ENCODE measurements at places on chromosomes 7 and 10. TPM values are rescaled to one million over a fixed set of nuclear protein-coding genes. Genes with fewer than 3 reads are reported as not detected.

DNA sequence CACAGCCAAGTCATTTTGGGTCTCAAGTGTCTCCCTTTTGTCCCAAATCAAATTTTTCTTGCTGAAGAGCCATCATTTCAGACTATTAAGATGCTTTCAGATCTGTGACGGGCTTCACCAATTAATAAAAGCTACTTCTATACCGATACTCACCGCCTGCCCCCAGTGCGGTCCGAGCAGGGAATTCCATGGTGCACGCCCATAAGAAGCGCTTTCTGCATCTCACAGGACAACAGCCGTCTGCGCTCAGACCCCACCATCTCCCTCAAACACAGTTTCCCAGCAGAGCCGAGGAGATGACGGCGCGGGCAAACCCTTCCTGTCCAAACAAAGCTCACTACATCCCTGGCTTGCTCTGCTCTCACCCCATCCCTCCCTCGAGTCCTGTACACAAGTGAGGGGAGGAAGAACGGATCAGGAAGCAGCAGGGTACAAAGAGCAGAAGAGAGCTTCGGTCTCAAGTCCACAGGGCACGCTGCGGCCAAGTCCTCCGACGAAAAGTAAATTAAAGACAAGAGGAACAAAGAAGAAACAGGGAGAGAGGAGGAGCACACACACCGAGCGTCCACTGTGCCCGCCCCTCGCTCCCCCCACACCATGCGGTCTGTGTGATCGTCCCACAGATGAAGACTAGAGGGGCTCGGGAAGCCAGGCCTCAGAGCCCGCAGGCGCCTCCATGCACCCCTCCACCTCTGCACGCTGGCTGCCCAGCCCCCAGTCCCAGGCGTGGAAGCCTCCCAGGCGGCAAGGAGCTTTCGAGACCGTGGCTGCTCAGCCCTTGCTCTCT lies 121.9 kb downstream of the MAD1L1 start:
- DNase-seq = no peak

DNA sequence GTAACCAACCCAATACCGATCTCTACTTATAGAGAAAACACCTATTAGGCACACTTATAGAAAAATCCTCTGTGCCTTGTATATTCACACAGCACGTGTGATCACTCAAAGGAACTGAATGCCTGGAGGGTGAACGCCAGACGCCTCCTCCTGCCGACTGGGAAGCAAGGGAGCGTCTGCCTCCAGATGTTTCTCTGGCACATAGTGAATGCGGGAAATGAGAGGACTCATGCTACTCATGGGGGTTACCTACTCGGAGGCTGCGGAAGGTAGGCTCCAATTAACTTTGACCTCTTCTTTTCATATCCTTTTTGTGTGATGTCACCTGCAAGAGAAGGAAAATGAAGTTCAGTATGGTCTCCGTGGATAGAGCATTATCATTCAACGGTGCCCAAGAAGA lies 203.3 kb downstream of the DIP2C start:
- DNase-seq = peak; percentile 20

- no peak for DNase-seq
These were observed 311.7 kb upstream of the BMPER start for GRCh38 chr7:33593611-33594010.

DNA sequence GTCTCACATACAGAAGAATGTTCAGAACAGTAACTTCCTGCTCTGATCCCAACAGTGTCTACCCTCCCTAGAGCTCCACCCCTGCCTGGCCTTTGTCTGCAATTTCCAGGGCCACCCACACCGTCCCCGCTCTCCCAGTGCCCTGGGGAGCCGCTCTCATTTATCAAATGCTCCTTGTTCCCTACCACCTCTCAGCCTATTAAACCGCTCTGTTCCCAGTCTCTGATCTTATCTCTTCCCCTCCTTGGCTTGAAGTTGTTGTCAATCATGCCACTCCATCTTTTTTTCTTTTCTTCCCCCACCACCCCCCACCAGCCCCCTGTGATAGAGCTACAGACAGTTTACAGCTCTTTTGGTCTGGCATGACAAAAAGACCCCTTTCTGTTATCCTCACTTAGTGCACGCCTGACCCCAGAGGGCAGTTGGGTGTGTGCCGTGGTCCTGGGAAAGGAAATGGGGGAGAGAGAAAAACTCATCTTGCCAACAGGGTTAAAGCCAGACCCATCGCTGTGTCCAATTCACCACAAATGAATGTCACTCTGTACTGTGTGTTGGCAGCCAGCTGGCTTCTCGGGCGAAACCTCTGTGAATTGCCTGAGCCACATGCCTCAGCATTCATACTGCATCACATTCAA lies 28.8 kb upstream of the HECTD2 start:
- DNase-seq = no peak

DNA sequence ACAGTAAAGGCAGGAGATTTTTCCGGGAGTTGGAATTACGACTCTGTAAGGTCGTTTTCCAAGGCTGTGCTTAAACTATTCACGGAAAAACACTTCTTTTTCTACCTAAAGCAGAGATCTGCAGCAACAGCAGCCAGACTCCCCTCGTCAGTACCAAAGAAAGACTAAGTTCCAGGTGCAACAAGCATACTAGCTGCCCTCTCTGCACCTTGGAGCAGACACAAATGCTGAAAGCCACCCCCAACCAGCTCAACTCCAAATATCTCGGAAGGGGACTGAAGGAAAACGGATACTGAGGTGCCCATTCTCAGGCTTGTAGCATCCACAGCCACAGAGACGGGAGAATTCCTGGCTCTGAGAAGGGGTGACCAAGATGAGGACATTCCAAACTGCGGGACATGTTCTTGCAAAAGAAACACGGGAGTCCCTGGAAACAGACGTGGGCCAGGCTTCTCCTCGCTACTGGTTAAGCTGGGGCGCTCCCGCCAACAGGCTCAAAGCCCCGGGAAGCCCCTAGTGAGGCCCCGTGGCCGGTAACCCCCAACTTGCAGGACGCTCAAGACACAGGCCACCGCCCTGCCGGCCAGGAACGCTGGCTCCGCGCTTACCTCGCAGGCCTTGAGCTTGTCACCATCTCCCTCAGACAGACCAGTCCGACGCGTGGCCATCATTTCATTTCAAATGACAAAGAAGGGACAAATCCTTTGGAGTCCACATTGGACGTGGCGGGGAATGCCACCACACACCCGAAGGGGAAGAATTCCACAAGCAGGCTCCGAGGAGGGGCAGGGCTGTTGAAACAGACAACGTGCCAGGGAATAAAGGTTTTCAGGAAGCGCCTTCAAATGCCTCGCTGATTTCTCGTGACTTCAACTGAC lies 2.2 kb downstream of the ARHGAP21 start:
- DNase-seq = peak; percentile 43

GRCh38 chr7:101507791-101508252 lies 121.3 kb downstream of the MYL10 start:
- DNase-seq = peak; percentile 80

DNA sequence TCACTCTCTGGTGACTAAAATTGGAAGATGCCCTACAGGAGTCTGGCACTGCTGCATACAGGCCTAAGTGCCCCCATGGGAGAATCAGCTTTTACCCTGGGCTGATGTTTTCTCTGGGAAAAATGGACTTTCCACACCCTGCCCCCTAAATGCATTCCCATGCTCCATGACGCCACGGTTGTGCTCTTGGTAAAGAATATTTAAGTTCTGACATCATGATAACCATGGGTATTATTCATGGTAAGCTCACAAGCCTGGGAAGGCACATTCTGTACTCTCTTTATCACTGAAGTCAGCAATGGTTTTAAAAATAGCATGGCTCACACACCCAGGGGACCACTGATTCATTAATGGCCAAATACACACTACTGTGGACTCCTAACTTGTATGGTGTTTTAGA lies 43.4 kb downstream of the HIPK2 start:
- DNase-seq = no peak

GRCh38 chr10:33773253-33773573 lies 438.7 kb upstream of the NRP1 start:
- DNase-seq = no peak

GRCh38 chr7:6430271-6430940 lies 17.3 kb downstream of the DAGLB start:
- no peak for DNase-seq

GRCh38 chr10:5949009-5949759 lies 28.2 kb downstream of the IL15RA start:
- DNase-seq = peak; percentile 76

GRCh38 chr10:11828682-11829284 lies 5.6 kb downstream of the PROSER2 start:
- DNase-seq = no peak

GRCh38 chr7:156100086-156100485 lies 287.8 kb upstream of the SHH start:
- DNase-seq = no peak

- DNase-seq = no peak
These were observed 1.1 kb downstream of the GGCT start for GRCh38 chr7:30503274-30504212.

GRCh38 chr7:6028563-6028962 lies 2.6 kb upstream of the ANKRD61 start:
- DNase-seq = no peak

- no peak for DNase-seq
These were observed 95.4 kb upstream of the INSIG1 start for GRCh38 chr7:155202106-155202871.

- DNase-seq = no peak
These were observed 350.0 kb downstream of the CRPPA start for GRCh38 chr7:16071246-16071857.

GRCh38 chr7:140269004-140269638 lies 92.3 kb upstream of the KDM7A start:
- no peak for DNase-seq

- peak; percentile 79 for DNase-seq
These were observed 33.9 kb upstream of the SLC29A3 start for GRCh38 chr10:71285180-71285545.

DNA sequence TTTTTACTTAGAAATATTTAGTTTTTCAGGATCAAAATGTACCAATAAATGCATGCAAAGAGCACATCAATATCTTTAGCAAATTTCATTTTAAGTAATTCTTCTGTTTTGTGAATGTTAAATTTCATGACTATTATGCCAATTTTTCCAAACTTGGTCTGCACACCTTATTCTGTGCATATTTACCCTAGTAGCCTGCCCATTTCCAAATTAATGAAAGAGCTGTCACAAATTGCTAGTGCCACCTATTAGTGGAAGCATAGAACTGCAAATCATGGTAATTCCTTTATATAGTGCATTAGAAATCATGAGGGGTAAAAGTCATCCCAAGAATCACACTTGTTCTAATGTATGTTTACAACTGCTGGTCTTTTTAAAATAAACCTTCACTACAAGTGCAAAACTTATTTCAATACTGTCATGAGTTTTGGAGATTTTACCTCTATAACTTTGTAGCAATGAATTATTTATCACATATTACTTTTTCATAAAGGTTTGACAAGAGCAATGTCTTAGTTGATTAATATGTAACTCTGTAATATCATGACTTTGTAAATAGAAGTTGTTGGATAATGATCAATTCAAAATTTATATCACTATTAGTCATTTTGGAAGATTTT lies 5.7 kb downstream of the SEMA3A start:
- no peak for DNase-seq

GRCh38 chr10:80171248-80171660 lies 34.1 kb downstream of the ANXA11 start:
- peak; percentile 41 for DNase-seq

DNA sequence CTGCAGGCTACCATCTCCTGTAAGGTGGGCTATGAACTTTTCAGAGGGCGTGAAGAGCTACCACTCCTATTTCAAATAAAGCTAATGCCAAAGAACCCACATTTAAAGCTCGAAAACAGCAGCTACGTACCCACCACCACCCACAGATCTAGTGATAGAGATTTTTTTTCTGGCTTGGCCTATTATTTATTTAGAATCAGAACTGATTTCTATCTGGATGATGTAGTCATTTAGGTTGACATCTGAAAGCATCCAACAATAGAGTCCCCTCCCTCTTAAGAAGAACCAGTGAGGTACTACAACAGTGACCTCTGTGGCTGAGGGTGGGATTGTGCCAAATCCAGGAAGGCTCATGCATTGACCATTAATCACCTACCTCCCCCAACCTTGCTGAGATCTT lies 113.8 kb upstream of the ADO start:
- DNase-seq = peak; percentile 35

CYP3A5 gene
- total RNA-seq = 0.22 TPM

ANKRD61 gene
- not detected for total RNA-seq

RASA4B gene
- total RNA-seq = 3.7 TPM

SHTN1 gene
- total RNA-seq = 21.3 TPM

FFAR4 gene
- not detected for total RNA-seq

PON1 gene
- 0.90 TPM for total RNA-seq

CNPY1 gene
- total RNA-seq = not detected

ZNF777 gene
- total RNA-seq = 15.9 TPM

TMEM130 gene
- total RNA-seq = 1.7 TPM
